ENCODE measurements at places on chromosomes 7 and 10.
A peak's percentile ranks its signal among the peaks of the same experiment; 100 is the strongest.

DNA sequence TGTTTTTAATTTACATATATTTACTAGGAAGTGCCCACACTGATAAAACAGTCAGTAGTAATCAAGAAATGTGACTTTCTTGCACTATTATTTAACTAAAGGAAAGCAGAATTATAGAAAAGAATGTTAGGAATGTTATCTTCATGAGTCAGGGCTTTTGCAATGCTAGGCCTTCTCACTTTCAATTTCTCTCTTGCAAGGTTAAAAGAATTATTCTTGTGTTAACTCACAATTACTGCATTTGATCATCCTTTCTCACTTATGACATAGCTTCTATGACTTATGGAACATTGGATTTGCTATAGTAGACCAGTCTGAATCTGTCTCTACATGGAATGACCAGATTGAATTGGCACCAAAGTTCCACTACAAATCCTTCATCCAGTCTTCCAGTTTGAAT lies 192.4 kb downstream of the SDK1 start:
- DNase-seq, result no peak

DNA sequence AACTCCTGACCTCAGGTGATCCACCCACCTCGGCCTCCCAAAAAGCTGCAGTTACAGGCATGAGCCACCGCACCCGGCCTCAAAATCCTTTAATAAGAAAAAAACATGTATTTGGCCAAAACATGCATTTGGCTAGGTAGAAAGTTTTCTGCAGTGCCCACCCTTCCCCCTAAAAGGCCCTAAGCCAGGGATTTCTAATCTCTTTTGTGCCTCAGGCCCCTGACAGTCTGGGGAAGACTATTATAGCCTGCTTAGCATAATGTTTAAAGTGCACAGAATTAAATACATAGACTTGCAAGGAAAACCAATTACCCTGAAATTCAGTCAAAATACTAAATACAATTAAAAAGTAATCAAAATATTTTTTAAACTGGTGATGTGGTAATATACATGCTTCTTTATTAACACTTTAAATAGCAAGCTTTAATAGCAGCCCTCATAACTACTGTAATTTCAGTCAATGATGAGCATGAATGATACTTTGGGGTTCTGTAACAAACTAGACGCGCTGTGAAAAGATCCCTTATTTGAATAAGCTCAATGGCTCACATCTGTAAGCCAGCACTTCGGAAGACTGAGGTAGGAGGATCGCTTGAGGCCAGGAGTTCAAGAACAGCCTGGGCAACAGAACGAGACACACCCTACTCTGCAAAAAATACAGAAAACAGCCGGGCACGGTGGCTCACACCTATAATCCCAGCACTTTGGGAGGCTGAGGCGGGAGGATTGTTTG lies 29.9 kb downstream of the SPDYE6 start:
- DNase-seq, result no peak

- no peak for DNase-seq
Measured at GRCh38 chr10:103452506-103453230, 498 bp upstream of the CALHM2 start.

- no peak for DNase-seq
Measured at GRCh38 chr10:113278221-113278620, 274.6 kb upstream of the HABP2 start.

- DNase-seq, result no peak
Measured at GRCh38 chr10:78703593-78703992, 365.2 kb upstream of the ZMIZ1 start.

DNA sequence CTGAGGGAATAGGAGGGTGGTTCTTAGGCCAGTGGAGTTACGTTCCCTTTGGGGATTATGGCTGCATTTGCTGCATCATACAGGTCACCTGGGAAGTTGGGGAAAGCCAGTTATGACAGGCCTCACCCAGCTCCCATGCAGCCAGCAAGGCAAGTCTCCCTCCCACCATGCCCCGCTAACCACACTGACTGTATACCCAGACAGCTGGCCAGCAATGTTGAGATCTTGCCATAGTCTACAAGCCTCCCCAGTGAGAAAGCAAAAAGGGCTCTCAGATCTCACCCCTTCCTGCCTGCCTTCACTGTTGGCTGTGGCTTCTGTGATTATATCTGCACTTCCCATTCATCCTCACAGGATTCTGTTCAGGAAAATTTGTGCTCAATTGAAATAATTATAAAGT lies 133.3 kb upstream of the HGF start:
- DNase-seq, result no peak

GRCh38 chr7:82388138-82388537 lies 55.4 kb downstream of the CACNA2D1 start:
- no peak for DNase-seq

DNA sequence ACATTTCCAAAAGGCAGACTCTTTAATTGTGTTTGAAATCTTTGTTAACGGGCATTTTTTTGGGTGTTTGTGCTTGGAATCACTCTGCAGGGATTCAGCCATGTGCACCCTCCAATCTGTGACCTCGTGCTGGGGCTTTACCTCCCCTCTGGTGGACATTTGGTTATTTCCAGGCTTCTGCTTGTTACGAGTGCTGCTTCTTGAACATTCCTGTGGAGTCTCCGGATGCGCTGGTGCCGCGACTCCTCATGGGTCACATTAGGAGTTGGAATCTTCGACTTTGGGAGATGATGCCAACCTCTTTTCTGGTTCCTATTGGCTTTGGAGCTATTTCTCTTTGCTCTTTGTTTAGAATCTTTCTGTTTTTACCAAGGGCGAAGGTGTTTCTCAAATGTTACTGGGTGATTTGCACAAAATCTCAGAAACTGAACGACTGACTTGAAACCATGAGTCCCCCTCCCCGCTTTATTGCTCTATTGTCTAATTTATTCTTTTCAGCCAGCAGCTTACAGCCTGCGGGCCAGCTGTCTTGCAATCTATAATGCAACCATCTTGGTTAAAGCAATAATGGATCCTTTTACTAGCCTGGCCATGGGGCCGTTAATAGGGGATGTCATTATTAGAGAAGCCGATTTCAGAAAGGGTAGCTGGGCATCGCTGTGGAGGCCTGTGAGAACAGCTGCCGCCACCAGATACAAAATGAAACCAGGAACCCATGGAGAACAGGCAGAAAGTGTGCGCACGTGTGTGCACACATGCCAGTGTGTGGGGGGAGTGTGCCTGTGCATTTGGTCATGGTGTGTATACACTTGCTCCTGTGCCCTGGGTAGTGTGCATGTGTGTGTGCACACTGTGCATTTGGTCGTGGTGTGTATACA lies 9.9 kb upstream of the DPYSL4 start:
- no peak for DNase-seq

DNA sequence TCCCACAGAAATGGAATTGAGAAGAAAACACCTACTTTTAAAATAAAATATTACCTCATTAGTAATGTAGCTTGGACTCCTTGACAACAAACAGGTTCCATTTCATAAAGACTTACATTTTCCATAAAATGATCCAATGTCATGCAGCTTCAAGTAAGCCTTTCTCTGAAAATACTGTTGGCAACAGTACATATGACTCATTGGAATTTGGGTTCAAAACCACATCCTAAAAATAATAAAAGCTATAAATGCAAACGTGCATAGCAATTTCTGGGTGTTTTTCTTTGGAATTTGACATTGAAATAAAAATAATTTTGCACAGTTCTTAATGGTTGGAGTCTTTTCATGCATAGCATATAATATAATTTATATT lies 47.9 kb downstream of the FHIP2A start:
- peak; percentile 43 for DNase-seq

DNA sequence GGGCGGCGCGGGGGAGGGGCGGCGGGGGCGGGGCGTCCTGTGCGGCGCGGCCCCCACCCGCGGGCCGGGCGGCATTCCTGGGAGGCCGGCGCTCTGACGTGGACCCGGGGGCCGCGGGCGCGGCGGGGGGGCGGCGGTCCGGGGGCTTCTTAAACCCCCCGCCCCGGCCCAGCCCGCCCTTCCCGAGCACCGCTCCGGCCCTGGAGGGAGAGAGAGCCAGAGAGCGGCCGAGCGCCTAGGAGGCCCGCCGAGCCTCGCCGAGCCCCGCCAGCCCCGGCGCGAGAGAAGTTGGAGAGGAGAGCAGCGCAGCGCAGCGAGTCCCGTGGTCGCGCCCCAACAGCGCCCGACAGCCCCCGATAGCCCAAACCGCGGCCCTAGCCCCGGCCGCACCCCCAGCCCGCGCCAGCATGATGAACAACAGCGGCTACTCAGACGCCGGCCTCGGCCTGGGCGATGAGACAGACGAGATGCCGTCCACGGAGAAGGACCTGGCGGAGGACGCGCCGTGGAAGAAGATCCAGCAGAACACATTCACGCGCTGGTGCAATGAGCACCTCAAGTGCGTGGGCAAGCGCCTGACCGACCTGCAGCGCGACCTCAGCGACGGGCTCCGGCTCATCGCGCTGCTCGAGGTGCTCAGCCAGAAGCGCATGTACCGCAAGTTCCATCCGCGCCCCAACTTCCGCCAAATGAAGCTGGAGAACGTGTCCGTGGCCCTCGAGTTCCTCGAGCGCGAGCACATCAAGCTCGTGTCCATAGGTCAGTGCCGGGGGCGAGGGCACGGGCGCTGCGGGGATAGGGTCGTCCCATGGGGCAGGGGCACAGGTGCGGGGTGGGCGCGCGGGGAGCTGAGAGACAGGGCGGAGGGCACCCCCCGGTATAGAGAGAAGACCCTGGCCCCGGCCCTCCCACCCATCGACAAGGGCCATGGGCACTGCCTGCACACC lies at the start of gene FLNC:
TSS of gene FLNC (plus strand) at position 176 of the 947 bp plus-strand sequence. CDS start at position 408, 232 bp downstream.
- peak; percentile 49 for DNase-seq

DNA sequence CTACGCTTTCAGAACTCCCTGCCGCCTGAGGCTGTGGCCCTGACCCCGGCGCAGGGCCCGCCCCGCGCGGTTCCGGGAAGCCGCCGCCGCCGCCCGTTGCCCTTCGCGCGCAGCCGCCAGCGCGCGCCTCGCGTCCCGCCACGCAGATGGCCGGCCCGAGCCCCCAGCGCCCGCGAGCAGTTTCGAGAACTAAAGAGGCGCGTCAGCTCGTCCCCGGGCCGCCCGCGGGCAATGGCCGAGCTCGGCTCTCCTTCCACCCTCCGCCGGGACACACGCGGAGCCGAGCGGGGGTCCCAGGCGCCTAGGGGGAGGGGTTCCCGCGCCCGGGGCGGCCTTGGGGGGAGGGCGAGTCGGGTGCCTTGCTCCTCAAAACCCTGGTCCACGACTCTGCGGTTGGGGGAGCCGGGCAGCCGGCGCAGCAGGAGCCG lies 1.8 kb downstream of the HNRNPF start:
- DNase-seq, result no peak

DNA sequence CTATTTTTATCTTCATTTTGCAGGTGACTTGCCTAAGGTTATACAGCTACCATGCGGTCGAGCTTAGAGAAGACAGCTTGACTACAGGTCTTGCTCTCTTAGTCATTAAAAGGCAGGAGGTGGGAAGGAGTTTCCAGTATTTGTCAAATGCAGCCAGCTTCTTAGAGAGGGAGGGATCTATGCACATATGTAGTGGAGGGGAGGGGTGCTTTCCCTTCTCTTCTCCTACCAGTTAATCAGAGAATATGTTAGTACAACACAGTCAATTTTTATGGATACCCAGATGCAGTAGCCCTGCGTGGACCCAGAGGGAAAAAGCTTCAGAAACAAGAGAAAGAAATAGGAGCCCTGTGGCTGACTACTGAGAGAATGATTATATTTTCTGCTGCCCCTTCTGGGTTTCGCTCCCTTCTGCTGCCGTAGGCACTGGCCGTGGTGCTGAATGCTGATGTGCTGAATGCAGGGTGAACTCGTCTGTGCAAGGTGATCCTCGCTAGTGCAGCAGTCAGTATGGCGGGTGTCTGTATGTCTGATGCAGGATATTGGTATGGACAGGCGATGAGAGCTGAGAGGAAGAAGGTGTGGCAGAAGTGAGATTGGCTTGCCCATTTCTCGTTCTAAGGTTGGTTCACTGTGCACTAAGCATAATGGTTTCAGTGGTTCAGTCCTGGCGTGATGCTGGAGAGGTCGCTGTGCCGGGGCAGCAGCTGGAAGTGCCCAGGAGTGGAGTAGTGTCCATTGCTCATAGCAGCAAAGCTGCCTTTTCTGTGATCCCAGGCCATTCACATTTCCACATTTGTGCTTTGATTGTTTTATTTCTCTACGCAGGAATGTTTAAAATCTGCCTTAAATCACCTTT lies 189.2 kb upstream of the PODXL start:
- DNase-seq, result no peak

- DNase-seq, result no peak
Measured at GRCh38 chr7:20284003-20284770, 46.5 kb upstream of the ITGB8 start.

DNA sequence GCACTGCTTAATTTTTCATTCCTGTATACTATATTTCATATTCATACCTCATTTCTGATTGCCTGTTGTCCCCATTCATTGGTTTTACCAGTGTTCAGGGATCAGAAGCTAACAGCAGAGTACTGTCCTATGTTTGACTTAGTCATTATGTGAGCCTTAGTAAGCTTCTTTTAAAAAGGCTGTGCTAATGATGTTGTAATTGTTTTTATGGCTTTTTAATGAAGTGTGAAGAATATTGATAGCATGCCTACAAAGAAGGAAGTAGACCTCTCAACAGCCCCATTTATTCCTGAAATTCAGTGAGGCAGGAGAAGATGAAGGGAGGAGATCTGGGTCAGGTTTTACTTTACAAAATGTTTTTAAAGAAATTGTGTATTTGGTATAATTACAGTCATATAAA lies 61.7 kb downstream of the AGK start:
- DNase-seq, result no peak

DNA sequence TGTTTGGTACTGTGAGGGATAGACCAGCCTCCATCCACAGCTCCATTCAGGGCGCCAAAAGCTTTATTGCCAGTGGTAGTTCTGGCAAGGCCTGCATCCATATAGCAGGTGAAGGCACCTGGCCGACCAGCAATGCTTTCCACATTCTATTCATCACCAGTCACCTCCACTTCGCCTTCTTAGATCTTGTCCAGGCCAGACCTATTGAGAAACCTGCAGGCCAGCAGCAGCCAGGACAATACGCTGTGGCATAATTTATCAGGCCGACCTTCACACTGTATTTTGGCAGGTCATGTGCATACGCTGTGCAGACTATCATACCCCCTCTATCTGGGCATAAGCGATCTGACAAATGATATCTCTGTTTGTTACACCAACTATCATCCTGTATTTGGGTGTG lies 15.2 kb upstream of the KNDC1 start:
- DNase-seq, result no peak

DNA sequence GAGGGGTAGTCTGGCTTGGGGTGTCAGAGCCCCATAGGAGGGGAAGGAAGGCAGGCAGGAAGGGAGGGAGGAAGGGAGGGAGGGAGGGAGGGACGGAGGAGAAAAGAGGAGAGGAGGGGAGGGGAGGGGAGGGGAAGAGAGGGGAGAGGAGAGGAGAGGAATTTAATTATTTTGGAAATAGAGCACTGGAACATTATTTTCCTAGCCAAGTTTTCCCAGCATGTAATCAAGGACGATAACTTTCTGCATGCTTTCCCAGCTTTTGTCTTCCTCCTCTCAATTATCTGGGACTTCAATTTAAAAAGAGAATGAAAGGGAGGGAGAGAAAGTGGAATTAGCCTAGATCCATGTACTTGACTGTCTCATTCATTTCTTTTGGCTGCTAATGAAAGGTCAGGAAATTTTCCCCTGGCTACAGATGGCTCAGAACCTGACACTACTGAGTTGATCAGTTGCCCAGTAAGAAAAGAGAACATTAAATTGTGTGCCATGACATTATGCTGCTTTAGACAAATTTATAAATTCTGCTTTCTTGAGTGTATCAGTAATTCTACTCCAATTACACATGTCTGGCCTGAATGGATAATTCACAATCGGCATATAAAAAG lies 148.8 kb downstream of the LRRC4 start:
- DNase-seq, result no peak
